ENCODE measurements at places on chromosomes 2 and 18. TPM values are rescaled to one million over a fixed set of nuclear protein-coding genes. Genes with fewer than 3 reads are reported as not detected.

DNA sequence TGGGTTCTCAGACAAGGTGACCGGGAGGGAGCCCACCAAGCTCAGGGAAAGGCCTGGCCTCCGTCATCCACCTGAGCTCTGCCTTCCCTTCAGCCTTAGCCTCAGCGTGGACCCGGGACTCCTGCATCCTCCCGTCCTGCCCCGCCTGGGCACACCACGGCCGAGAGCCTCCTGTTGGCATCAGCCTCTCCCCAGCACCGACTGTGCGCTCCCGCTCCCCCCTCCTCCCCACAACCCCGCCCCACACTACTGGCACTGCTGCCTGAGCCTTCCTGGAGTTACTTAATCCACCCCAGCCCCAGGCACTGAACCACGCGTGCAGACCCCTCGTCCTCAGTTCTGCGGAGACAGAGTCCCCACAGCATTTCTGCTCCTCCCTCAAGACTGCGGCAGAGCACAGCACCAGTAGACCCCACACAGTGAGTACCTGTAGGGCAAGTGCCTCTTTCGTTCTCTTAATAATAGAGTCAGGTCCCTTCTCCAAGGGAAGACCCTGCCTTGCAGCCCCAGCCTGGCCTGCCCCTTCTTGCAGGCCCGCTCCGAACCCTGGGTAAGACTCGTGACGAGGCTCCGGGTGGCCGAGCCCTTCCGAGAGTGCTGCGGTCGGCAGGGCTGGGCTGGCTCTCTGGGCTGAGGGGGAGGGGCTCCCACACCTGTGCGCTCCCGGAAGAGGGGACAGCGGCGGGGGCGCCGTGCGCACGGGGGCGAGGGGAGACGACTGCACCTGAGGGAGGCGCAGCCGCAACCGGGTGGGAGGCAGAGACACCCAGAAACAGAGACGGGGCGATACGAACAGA is at the start of gene AMER3:
Gene AMER3, plus strand, starts transcription at position 285 of the 797 bp plus-strand sequence. CDS start 6,533 bp downstream, outside the sequence.
- no peak for DNase-seq

DNA sequence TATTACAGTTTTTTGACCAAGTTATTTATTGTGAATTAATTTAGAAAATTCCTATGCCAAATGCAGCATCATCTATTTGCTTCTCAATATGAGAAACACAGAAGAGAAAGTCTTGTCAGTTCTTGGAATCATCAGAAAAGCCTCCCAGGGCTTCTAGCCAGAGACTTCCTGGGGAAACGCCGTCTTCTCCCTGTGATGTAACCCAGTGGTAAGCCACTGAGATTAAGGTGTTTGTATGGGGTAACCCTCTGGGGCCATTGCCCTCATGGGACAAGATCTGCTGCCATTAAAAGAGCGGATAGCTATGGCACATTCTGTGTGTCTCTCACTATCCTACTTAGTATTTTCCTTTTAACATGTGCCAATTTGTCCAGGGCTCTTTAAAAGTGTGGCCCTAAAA is 28.0 kb downstream of the ANKRD29 start:
- no peak for DNase-seq

GRCh38 chr18:62354151-62354550 is 29.0 kb downstream of the TNFRSF11A start:
- no peak for DNase-seq

- peak; percentile 74 for DNase-seq
Observed at GRCh38 chr2:239273280-239274234, 127.3 kb downstream of the HDAC4 start.

DNA sequence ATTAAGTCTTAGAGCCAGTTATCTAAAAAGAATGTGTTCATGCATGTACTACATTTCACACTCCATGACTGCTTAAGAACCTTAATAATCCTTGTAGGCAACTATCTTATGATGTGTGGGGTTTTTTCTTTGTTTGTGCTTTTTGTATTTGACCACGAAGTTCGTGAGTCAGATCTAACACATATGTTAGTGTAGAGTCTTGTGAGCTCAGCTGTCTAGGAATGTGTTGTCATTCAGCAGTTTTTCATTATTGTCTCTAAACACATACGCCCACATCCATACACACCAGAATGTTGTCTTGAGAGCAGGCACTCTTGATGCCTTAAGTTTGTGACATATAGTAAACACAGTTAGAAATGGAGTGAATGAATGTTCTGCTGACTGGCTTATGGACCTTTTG is 38.4 kb downstream of the CAB39 start:
- no peak for DNase-seq

DNA sequence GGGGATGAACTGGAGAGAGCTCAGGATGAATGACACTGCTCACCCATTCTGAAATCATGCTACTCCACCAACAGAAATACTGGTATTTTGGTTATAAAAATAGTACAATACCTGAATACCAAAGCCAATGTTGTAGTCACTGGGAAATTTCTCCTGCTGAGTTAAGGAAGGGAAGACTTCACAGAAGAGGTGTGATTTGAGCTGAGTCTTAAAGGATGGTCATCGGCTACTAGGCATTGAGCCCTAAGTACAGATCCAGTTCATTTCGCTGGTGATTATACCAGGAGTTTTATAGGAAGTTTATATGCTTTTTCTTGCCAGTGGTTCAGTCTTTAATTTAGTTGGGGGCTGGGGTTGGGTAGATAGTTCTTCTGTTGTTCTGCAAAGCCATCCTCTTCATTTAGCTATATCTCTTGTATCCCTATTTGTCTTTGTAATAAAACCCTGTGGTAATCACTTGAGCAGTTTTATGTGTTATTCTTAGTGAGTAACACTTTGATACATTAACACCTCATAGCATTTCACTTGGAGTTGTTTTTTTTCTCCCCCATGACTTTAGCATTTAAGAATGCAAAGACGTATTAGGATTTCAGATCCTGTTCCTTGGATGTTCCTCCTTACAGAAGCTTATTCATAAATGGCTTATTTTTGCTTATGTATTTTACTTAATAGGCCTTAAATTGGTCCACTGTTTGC is 239.9 kb upstream of the FOSL2 start:
- no peak for DNase-seq

- DNase-seq: no peak
Observed at GRCh38 chr18:8966821-8967220, 135.7 kb upstream of the NDUFV2 start.

DNA sequence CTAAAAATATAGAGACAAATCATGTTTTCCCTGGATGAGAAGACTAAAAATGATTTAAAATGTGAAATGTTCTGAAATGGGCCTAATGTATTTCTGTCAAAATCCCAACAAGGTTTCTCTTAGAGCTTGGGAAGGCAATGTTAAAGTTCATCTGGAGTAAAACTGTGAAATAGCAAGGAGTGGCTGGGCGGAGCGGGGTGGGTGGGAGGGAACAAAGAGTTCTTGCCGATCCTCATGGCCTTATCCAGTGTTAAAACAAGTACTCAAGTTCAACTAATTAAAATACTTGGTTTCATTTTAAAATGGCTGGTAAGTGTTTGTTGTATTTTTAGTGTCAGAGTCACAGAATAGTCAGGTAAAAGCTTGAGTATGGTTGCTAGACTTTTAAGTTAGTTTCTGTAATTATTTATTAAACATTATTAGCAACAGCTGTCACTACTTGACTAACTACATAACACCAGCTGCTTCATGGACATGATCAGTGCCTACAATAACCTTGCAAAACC is 87.3 kb downstream of the RTN4 start:
- no peak for DNase-seq

DNA sequence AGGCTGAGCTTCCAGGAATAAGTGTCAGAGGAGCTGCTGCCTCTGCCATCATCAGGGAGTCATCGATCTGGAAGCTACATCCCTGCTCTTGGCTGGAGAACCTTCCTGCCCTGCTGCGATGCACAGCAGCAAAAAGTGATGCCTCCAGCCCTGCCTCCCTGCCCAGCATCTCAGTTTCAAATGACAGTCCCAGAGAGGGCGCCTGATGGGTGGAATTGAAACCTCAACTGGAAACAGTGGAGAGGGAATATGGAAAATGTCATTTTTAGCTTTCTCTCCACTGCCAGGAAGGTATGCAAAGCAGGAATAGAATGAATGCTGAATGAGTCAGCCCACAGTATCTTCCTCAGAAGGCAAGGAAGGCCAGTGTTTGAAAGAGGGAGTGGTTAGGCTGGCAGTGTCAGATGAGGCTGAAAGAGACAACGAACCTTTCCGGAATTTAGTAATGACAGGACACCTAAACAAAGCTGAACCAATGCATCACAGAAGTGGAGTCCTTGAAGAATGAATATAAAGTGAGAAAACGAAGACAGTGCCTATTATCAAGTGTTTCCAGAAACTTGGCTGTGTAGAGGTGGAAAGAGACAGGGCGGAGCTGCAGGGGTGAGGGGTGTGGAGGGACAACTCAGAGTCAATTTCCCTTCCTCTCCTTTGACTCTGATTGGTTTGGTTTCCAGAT is 153.9 kb upstream of the NDUFV2 start:
- no peak for DNase-seq

- DNase-seq: no peak
Observed at GRCh38 chr2:24276349-24276899, 83.9 kb downstream of the ITSN2 start.

DNA sequence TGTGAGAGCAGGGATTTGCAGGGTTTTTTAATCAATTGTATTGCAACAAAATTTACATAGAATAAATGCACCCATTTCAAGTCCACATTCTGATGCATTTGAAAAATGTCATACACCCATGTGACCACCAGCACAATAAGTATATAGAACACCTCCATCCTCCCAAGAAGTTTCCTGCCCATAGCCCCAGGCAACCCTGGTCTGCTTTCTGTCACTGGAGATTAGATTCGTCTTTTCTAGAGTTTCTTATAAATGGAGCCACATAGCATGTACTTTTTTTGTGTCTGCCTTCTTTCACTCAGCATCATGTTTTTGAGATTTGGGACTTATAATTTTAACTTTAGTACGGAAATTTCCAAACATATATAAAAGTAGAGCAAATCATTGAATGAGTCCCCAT is 127.2 kb upstream of the EPAS1 start:
- no peak for DNase-seq

DNA sequence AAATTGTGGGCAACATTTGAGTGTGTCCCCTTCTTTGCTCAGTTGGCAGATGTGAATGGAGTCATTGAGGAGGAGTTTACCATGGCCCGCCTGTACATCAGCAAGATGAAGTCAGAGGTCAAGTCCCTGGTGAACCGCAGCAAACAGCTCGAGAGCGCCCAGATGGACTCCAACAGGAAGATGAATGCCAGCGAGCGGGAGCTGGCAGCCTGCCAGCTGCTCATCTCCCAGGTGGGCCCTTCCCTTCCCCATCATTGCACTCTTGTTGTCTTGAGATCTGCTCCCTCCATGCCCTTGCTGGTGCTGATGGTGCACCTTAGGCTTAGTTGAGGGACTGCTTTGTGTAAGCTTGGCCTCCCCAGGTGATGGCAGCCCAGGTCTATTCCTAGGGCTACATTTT is 47.5 kb upstream of the LYPD6B start:
- DNase-seq: no peak

GRCh38 chr2:74845217-74845751 is 11.4 kb downstream of the HK2 start:
- peak; percentile 91 for DNase-seq

GRCh38 chr18:52343731-52344340 is 3.8 kb downstream of the DCC start:
- DNase-seq: no peak

DNA sequence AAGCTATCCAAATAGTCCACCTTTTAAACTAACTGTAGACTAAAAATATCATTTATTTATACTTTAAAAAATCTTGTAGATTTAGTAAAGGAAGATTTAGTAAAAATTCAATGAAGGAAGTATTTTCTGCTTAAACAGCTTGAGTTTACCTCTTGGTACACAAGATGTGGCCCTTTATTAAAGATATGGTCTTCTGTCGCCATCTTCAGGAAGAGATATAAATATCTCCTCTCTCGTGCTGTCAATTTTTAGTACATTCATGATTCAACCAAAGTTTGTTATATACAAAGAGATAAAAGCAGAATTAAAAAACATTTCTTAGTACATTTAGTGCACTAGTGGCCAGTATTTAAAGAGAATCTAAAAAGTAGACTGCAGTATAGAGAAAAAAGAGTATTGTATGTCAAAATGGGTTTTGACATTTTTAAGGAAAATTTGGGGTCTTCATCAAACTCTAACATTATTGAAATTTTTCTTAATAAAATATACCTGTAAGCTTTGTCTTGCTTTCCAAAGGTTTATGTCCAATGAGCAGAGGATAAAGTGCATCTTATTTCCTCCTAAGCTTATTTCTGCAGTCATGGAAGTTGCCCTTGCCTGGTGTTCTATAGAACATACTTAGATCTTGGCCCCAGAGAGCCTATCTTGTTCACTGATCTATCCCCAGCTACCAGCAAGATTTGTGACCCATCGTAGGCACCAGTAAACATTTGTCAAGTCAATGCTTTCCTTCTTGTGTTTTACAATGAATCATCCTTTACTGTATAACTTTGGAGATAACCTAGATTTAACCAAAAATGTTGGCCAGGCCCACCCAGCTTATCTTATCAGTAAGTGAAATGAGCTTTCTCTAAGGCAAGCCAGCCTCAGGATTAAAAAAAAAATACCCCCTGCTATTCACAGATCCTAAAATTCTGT is 18.5 kb upstream of the EML6 start:
- DNase-seq: no peak

- no peak for DNase-seq
Observed at GRCh38 chr2:178962805-178963433, 87.0 kb downstream of the CCDC141 start.

- no peak for DNase-seq
Observed at GRCh38 chr18:46224181-46224775, 120.1 kb downstream of the HAUS1 start.

DNA sequence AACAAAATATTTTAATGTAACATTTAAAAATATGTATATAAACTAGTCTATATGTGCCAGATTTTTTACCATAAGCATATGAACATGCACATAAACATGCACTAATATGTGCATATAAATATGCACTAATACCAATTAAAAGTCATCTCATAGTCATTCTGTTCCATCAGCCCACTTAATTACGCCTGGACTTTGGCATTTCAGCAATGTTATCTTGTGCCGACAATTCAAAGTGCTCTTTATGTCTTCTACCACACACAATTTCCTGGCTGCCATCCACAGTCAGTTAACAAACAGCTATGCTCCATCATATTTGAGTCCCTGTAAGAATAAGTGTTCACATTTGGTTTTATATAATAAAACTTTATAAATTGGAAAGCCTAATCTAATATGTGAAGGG is 92.6 kb upstream of the TSPYL6 start:
- no peak for DNase-seq

DNA sequence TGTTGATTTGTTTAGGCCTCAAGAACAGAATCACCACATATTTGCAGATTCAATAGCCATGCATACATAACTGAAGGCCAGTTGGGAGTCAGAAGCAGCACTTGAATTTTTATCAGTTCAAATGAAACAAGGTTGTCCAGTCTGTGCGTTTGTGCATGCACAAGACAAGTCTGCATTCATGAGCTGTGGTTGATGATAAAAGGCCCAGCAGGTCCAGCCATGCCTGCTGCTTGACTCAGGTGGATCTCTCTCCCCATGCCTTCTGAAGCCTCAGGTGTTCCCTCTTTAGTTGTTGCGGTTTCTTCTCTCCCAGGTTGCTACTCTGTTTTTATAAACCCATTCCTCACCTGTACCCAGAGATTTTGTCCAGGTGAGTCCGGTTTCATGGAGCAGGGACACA is 124.5 kb downstream of the CCDC102B start:
- no peak for DNase-seq

The GREB1 gene
- 2.3 TPM for total RNA-seq

The CAPN14 gene
- 0.15 TPM for total RNA-seq

The PRKRA gene
- total RNA-seq: 46.3 TPM

The CD8B2 gene
- total RNA-seq: 0.21 TPM

The CCBE1 gene
- total RNA-seq: 14.0 TPM

The UNC50 gene
- 53.7 TPM for total RNA-seq

The DSG1 gene
- not detected for total RNA-seq

The PAX8 gene
- total RNA-seq: 1.2 TPM

All from lower lobe of right lung (tissue), 2 donors.